ENCODE measurements at places on chromosomes 6 and 20.

DNA sequence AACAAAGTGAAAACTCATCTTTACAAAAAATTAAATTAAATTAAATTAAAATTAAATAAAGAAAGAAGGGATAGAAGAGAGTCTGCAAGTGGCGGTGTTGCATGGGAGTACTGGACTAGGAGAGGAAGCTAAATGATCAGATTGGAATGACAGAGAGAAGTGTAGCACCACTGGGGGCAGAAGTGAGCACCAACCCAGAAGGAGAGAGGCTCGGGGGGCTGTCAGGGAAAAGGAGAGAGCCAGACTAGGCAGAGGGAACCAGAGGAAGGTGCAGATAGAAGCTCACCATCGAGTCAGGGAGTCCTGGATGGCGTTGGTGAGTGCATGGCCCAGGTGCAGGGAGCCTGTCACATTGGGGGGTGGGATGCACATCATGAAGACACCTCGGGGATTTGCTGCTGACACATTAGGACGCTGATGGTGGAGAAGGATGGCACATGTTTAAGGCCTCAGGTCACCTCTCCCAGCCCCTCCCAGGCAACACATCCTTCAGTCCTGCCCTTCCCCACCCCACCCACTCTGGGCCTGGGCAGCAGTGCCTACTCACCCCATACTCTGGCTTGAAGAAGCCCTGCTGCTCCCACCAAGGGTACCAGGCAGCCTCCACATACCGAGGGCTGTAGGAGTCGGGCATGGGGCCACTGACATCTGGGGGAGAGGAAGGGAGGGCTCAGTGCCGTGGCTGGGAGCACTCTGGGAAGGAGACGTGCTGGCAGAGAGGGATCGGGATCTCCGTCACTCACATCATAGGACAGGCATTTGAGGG, 4.0 kb downstream of the VARS1 start:
- no peak for DNase-seq

- no peak for DNase-seq
Observed at GRCh38 chr20:25287631-25288290, 39.9 kb downstream of the PYGB start.

DNA sequence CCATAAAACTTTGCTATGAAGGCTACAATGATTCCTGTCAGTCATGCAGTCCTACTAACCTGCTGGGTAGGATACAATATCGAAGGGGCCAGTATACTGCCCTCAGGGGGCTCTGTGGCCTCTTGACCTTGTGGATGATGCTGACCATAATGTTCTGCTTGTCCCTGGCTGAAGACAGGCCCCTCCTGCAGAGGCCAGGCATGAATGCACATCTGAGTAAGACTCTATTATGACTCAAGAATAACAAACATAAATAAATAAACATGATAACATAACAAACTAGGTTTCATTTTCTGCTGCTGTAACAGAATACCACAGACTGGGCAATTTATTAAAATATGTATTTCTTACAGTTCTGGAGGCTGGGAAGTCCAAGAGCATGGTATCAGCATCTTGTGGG, 44.0 kb upstream of the POU5F1 start:
- DNase-seq: no peak

DNA sequence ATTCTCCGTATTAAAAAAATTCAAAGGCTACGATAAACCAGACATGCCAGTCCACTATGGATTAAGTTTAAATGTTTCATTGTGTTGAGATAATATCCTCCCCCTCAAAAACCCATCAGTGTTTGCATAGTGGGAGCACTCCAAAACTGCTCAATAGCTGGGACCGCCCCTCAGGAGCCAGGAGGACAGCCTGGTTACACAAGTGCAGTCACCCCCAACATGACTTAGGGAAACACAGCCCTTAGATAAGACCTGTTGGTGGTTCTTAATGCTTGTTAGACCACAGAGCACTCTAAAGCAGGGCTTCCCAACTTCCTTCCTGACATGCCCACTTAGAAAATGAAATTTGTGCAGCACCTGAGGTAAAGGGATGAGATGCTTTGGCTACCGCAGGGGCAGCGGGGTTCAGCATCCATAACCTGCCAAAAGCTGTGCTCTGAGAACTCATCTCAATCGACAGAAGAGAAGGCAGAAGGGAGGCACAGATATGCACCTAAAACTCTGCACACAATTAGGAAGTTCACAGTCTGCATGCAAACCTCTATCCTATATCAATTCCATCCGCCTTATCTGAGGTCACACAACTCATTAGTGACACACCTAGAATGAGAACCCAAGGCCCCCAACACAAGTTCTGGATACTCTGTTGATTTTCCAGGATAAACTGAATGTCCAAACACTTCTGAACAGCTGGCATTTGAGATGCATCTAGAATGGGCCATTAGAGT, 74.3 kb downstream of the RALGAPA2 start:
- no peak for DNase-seq

DNA sequence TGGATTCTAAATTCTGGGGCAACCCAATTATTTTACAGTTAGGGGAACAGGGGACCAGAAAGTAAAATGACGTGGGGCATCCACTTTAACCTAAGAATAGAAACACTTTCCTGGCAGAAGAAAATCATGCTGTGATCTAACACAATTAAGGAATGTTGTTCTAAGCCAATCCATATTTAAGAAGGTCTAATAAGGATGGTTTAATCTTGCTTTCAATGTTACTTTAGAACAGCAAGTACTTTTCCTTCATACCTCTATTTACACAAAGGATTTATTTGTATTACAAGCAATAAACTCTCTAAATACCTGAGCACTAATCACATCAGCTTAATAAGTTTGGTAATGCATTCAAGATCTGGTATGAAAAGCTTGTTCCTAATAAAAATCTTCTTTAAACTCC, 32.4 kb downstream of the SLC2A12 start:
- no peak for DNase-seq

DNA sequence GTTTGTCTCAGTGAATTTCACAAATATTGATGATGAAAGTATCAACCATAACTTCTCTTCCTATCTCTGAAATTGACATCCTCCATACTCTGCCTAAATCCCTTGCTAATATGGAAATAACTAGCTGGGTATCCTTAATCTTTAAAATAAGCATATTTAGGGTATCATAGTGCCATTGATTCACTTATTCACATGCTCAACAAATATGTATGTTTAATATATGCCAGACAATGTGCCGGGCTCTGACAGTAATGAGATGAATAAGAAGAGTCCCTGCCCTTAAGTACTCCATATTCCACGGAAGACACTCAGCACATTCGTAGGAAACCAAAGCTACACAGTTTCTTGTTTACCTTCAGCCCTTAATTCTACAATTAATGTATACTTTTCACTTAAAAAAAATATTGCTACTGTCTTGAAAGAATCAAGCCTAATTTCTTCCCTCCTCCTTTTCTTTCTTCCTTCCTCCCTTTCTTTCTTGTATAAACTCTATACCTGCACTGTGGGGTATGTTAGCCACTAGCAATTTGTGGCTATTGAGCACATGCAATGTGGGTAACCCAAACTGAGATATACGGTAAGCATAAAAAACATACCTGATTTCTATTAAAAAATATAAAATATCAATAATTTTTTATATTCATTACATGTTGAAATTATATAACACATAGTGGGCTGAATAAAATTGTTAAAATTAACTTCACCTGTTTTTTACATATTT, 42.8 kb upstream of the STXBP5 start:
- no peak for DNase-seq

DNA sequence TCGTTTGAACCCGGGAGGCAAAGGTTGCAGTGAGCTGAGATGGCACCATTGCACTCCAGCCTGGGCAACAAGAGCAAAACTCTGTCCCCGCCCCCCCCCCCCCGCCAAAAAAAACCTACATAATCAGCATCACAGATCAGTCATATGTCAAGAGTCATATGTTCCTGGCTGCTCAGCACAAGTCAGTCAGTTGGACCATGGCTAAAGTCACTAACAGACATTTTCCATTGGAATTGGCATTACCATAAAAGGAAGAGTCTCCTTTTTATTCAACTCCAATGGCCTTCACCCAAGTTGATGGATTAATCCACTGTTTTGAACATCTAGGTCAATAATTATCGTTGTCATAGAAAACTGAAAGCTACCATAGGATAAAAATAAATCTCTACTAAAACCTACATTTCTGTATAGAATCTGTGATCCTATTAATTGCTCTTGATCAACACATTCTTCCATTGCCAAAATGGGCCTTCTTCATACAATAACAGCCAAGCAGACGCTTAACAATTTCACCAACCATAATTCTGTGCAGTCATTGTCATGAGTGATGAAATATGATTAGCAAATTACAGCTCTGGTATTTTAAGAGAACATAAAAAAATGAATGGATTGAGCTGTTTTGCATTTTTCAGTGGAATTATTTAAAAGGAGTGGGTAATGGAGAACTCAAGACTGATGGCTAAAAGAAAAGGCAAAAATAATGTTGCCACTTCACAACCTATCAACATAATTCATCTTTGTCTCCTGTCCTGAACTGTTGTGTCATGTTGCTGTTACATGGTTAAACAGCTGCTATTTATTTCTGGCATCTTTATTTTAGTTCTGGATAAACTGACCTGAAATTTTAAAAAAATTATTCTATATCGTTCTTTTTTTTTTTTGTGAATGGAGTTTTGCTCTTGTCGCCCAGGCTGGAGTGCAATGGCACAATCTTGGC, 555.5 kb upstream of the JARID2 start:
- DNase-seq: no peak

DNA sequence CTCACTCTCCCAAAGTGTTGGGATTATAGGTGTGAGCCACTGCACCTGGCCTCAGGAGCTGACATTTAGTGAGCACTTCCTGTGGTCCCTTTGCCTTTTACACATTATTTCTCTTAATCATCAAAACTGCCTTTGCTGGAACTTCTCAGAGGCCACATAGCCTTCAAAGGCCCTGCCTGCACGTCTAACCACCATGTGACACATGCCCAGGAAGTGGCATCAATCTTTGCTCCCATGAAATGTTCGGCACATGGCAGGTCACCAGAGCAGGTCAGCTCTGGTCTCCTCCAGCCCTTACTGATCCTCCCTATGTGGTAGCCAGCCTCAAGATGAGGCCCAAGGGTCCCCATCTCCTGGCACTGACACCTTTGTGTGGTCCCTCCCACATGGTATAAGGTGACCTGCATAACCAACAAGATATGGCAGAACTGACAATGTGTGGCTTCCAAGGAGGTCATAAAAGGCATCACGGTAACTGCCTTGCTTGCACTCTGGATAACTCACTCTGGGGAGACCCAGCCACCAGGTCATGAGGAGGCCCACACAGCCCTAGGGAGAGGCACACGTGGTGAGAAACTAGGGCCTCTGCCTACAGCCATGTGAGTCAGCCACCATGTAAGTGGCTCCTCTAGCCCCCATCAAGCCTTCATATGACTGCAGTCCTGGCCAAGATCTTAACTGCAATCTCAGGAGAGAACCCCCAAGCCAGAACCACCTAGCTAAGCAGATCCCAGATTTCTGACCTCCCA, 28.8 kb upstream of the HMGA1 start:
- no peak for DNase-seq

DNA sequence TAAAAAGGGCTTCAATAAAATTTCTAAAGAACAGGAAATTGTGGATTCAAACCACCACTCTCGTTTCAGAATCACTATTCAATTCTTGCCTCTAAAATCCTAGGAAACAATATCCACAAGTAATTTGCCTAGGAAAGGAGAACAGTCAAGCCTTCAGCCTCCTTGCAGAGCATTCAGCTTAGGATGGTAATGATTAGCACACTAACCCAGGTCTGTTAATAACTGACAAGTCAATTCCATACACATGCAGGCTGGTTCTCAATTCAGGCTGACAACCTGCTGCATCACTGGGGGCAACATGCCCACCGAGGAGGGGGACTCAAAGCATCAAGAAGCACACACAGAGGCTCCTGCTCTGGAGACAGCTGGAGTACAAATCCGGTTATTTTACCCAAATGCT, 57.6 kb downstream of the GMDS start:
- no peak for DNase-seq

Data from activated T-helper 1 cell treated with anti-CD3 and anti-CD28 coated beads, Interleukin-2, amount 50 U/mL, for 16 hours (primary cell).